ENCODE measurements at places on chromosomes 5 and 9.
A peak's percentile ranks its signal among the peaks of the same experiment; 100 is the strongest.

DNA sequence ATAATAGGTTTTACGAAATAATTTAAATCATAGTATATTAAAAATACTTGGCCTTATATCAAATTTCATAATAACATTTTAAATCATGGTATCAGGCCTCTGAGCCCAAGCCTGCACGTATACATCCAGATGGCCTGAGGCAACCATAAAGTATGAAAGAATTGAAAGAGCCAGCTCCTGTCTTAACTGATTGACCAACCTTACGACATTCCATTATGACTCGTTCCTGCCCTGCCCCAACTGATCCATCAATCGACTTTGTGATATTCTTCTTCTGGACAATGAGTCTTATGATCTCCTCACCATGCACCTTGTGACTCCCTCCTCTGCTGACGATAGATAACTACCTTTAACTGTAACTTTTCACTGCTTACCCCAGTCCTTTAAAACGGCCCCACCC lies 545.0 kb downstream of the MTRR start:
- DNase-seq = no peak

DNA sequence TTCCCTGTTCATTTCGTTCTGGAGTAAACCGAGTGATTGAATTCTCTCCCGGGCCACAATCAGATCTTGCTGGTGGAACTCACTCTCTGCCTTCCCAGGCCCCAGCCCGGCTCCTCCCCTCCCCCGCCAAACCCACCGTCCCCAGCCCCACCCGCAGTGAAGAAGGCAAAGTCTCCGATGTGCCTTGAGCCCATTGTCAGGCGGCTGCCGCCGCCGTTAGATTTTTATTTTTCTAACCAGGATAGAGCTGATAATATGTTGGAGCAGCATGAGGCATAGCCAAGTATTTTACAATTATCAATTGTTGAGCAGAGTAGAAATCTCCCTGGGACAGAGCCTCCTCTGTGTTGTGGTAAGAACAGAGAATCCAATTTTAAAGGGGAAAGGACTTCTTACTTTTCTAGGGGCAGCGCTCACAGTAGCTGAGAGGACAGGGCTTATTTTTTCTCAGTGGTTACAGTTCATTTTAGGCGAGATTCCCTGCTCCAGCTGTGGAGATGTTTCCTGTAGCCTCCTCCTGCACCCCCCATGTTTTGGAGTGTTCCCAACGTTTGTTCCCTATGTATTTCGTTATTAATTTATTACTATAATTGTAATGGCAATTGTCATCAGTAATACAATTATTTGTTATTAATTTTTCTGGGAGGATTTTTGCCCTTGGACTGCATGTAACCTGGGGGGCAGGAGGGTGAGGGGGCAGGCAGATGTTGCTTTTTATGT lies 1.3 kb downstream of the PSAT1 start:
- peak; percentile 40 for DNase-seq

- peak; percentile 40 for DNase-seq
Observed at GRCh38 chr5:1799110-1799601, 481 bp downstream of the MRPL36 start.

DNA sequence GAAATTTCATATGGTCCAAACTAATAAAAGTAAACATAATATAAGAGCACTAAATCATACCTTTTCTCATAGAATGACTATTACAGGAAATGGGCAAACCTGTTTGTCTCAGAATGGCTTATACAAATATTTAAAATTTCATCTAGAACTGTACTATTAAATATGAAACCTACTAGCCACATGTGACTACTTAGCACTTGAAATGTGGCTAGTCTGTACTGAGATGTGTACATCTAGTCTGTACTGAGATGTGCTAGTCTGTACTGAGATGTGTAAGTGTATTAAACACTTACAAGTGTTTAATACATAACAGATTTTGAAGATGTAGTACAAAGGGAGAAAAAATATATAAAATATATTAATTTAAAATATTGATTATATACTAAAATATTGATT lies 22.4 kb downstream of the ABITRAM start:
- DNase-seq = no peak

DNA sequence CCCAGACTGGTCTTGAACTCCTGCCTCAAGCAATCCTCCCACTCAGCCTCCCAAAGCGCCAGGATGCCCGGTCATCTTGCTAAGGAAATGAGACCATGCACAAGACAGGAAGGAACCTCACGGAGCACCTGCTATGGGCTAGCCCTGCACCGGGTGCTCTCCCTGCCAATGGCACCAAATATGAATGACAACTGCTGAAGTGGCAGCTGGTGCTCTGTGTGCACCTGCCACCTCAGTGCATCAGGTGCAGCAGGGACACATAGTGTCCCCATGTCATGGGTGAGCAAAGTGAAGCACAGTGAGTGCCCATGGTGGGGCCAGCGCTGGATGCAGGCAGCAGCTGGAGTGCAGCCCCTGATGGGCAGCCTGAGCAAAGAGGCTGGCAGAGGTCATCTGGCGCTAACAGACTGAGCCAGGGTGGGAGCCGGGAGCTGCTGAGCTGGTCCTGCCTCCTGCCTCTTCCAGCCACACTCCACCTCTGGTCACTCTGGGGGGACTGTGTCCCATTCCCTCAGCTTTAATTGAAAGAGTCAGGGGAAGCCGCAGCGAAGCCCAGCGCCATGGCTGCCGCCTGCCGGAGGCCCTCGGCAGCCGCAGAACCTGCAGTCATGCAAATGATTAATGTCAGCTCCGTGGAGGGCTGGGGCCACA lies 46.4 kb downstream of the BARX1 start:
- DNase-seq = no peak

DNA sequence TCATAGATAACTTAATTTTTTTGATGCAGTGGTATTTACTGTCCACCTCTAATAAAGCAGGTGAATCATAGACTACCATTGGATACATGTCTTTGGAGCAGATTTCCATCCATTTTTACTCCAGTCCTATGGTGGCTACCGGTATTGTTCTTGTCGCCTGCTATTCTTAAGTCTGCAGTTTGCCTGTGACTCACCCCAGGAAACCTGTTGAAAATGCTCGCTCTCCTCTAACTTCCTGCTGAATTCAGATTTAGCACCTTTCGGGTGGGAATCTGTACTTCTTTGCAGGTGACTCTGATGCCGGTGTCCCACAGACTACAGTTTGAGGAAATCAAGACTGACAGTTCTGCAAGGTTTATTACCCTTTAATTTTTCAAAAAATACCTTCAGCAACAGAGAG lies 58.8 kb upstream of the DHFR start:
- no peak for DNase-seq

DNA sequence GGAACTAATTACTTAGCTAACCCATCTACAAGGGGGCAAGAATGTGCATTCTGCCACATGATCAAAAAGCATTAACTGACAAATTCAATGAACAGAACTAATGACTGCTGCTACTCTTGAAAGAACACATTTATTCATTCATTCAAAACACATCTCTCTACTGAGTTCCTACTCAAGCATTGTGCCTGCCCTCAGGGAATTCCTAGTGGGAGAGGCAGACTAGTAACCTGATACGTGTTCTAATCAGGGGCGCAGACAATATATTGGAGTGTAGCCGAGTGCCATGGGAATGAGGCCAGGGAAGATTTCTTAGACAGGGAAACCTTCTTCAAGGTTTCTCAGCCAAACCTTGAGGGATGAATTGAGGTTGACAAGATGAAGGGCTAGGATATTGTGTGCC lies 56.7 kb upstream of the PAPPA start:
- DNase-seq = no peak

DNA sequence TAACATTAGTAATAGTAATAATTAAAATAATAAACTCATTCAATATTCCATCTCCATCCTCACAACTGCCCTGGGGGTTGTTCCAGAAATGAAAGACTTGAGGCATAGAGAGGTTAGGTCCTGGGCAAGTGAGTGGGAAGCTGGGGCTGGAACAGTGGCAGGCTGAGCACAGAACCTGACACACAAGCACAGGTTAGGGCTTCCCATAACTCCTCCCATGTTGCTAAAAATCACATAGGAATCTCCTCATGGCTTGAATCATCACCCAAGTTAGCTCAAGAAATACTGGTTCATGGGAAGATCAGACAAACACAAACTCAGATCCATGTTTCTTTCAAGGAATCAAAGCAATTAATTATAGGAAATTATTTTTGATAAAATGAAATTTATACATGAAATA lies 487.7 kb downstream of the SEMA5A start:
- no peak for DNase-seq

- DNase-seq = no peak
Observed at GRCh38 chr5:141760193-141760592, 78.2 kb upstream of the ARAP3 start.

DNA sequence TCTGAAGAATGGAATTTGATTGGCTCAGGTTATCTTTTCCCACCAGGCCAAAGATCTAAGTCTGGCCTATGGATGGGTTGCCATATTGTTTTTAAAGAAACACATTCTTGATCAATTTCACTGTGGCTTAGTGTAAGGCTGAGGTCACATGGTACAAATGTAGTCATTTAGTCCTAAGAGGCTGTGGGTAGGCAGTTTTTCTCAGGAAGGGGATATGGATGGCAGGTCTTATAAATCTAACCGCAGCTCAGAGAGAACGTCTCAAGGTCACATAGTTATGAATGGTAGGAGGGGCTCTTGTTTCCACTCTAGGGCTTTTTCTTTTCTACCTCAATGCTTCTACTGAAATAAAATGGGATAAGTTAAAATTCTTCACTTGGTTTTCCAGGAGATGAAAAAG lies 128.6 kb upstream of the ACTBL2 start:
- DNase-seq = no peak

DNA sequence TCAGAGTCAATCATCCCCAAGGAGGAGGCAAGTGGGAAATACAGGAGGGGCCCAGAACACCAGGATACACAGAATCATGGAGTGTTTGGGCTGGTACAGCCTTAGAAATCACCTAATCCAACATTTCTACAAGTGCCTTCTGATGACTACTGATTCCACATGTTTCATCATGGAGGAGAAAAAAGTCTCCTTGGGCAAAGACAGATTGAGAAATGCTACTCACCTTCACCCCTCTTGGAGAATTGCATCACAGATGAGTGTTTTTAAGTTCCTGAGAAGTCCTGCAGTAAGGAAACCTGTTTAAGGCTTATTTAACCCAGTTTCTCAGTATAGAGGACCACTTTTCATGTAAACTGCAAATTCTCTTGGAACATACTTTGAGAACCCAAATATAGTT lies 2.2 kb upstream of the SLIT3 start:
- DNase-seq = no peak

DNA sequence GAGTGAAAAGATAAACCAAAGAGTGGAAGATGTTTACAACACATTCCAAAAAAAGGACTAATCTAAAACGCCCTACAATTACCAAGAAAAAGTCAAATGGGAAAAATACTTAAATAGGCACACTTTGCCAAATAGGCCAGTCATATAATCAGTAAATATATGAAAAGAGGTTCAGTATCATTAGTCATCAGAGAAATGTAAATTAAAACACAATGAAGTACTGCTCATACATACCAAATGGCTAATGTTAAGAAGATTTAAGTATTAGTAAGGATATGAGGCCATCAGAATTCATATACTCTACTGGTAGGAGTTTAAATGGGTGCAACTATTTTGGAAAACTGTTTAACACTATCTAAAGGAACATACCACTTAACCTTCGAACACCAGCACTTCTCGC lies 47.6 kb downstream of the ZDHHC21 start:
- no peak for DNase-seq

DNA sequence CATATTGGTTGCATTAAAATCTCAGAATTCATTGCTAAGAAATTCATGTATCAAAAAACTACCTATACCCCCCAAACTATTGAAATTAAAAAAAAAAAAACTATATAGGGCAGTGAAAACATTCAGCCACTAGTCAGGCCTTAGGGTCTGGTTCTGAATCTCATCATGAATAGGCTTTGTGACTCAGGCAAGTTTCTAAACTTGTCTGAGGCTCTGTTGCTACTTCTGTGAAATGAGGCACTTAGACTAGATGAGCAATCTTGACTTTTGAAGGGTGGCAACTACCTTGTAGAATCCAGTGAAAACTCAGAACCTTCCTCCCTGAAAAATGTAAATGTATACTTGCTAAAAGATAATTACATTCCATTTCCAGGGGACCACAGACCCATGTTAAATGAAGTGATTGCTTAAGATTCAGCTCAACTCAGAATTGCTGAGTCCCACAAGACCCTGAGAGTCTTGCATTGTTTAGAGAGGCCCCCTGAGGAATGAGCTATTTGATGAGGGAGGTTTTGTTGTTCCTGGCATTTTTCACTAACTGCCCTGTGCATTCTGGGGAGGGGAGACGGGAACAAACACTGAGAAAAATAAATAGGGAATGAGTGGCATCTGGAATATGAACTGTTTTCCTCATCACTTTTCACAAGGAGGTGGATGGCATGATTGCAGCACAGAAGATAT lies 29.5 kb downstream of the RAI14 start:
- no peak for DNase-seq

DNA sequence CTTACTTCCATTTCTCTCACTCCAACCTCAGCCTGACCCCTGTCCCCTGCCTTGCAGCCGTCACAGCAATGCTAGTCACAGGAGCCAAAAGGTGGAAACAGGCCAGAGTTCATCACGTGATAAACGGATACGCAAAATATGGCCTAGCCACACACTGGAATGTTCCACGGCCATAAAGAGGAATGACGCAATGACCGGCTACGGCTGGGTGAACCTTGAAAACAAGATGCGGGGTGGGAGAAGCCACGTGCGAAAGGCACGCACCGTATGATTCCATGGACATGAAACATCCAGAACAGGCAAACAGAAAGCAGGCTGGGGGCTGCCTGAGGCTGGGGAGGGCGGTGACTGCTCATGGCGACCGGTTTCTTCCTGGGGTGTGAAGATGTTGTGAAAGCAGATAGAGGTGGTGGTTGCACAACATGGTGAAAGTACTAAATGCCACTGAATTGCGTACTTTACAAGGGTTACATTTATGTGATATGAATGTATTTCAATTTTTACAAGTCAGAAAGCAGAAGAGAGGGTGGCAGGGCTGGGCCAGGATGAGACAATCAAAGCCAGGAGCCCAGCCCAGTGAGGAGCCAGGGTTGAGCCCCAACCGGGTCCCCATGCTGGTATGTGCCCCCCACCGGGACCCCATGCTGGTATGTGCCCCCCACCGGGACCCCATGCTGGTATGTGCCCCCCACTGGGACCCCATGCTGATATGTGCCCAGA lies 117.8 kb upstream of the SARDH start:
- DNase-seq = no peak

- no peak for DNase-seq
Observed at GRCh38 chr5:18882154-18882553, 1105.8 kb downstream of the CDH18 start.

- no peak for DNase-seq
Observed at GRCh38 chr5:285991-286557, 14.6 kb downstream of the PDCD6 start.

- DNase-seq = no peak
Observed at GRCh38 chr5:16881251-16881650, 54.8 kb downstream of the MYO10 start.

- no peak for DNase-seq
Observed at GRCh38 chr9:85298499-85298898, 443.3 kb downstream of the AGTPBP1 start.

- no peak for DNase-seq
Observed at GRCh38 chr9:1044643-1045042, 5.5 kb upstream of the DMRT2 start.

Data from activated CD8-positive, alpha-beta T cell treated with anti-CD3 and anti-CD28 coated beads, Interleukin-2, amount 10 ng/mL, durations not matched to agents 7 days and 5 days (primary cell).